ENCODE measurements at places on chromosomes 6 and 20.

GRCh38 chr6:118708744-118709143, 57.4 kb upstream of the CEP85L start:
- DNase-seq: no peak

- DNase-seq: no peak
Observed at GRCh38 chr6:108795814-108796213, 52.4 kb upstream of the ARMC2 start.

- no peak for DNase-seq
Observed at GRCh38 chr6:28217890-28218289, 7.2 kb upstream of the ZSCAN9 start.

DNA sequence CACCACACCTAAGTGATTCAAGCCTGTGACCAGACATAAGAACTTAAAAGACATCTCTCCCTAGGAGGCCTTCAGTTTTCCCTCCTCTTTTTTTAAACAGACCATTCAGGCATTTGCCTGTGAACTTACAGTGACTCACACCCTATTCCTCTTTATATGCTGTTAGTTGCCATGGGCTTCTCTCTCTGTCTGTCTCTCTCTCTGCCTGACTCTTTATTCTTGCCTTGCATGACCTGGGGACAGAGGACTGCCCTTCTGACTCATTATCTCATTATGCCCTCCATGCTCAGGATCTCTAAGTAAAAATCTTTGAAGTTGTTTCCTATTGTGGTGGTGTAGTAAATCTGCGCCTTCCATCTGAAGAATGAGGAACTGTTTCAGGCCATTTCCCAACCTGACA, 442.2 kb upstream of the MAN1A1 start:
- DNase-seq: no peak

- DNase-seq: no peak
Observed at GRCh38 chr6:81812401-81812800, 59.9 kb upstream of the TENT5A start.

DNA sequence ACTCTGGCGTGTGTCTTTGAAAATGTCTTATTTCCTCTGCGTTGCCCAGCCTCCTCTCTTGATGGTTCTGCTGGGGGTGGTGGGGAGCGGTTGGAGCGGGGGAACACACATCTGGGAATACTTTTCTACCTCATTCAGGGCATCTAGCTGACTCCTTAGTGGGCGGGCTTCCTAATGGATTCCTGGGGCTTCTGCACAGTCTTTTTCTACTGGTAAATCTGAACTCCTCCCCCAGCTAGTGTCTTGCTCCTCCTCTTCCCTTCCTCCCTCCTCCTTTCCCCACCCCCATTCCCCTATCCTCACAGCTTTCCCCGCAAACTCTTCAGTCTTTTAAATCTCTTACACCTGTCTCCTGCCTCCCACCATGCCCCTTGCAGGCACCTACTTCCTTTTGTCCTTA, 74.4 kb downstream of the PRL start:
- DNase-seq: no peak

DNA sequence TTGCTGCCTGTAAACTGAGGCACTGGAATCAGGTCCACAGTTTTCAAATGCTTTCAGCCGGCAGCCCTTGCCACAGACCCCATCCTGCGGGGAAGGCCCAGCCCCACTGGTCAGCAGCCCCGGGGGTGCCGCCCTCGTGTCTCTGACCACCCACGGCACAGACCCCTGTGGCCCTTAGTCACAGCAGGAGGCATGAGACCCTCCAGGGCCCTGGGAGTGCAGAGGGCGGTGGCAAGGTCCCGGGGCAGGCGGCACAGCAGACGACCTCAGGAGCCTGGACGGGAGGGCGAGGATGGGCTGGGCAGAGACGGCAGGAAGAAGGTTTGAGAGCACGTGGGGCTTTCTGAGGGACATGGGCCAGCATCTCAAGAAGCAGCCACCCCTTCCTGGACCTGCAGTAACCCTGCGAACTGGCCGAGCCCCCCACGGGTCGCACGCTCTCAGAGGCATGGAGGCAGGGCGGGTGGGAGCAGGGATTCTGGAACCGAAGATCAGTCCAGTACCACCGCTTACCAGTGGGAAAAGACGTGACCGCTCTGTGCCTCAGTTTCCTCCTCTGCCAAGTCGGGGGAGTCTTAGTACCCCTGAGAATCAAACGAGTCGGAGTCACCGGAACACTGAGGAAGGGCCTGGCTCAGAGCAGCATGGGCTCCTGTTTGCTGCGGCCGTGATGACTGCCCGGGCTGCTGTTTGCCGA, 140.7 kb downstream of the TAF4 start:
- DNase-seq: no peak

- peak; percentile 31 for DNase-seq
Observed at GRCh38 chr6:43926634-43927531, 156.9 kb downstream of the VEGFA start.

- DNase-seq: no peak
Observed at GRCh38 chr20:31916708-31917107, 35.1 kb downstream of the PDRG1 start.

- DNase-seq: no peak
Observed at GRCh38 chr20:3745686-3746173, 13.2 kb downstream of the HSPA12B start.

- DNase-seq: no peak
Observed at GRCh38 chr20:3661814-3662665, 1.2 kb downstream of the GFRA4 start.

DNA sequence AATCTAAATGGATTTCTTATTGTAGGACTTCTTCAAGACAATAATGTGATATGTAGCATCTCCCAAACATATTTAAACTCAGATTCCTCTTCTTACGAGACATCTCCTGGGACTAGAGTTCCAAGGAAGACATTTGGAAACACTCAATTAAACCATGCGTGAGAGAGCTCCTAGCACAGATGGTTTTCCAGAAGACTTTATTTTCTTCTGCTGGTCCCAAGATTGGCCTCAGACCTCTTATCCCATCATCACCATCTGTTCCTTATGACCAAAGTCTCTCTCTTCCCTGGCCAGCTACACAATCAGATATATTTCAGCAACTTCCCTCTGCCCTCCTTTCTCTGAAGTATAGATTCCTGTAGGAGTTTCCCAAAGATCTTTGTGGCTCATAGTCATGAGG, 93.2 kb upstream of the JARID2 start:
- DNase-seq: no peak

DNA sequence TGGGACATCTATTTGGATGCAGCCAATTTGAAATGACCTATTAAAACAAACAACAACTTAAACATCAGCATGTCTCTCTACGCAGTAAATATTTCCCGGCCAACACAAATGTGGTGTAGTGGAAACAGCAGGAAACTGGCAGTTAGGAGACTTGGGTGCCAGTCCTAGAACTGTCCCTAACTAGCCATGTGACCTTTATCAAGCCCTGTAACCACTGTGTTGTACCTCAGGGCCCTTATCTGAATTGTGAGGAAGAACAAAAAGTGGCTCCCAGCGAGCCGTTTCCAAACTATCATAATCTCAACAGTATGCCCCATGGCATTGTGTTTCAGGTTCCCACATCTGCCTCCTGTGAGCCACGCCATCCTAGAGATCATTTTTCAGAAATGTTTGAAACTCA, 124.5 kb downstream of the IMPG1 start:
- no peak for DNase-seq

DNA sequence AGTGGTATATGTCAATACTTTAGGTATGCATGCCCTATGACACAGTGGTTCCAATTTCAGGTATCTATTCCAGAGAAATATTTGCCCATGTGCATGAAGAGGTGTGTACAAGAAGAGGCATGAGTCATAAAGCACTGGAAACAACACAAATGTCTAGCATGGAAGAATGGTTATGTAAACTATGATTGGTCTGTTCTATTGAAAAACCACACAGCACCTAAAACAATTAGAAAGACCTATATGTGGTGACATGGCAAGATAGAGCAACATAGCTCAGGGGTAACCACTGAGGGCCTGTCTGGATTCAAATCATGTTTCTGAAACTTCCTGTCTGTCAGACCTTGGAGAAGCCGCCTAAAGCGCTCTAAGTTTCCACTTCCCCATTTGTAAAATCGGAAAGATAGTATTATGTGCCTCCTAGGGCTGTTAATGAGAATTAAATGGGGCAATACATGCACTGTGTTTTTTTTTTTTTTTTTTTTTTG, 76.0 kb upstream of the SHLD1 start:
- peak; percentile 34 for DNase-seq

- DNase-seq: no peak
Observed at GRCh38 chr6:36204068-36204753, 7.7 kb downstream of the BRPF3 start.

GRCh38 chr6:107753778-107754177, 70.3 kb downstream of the SCML4 start:
- no peak for DNase-seq

DNA sequence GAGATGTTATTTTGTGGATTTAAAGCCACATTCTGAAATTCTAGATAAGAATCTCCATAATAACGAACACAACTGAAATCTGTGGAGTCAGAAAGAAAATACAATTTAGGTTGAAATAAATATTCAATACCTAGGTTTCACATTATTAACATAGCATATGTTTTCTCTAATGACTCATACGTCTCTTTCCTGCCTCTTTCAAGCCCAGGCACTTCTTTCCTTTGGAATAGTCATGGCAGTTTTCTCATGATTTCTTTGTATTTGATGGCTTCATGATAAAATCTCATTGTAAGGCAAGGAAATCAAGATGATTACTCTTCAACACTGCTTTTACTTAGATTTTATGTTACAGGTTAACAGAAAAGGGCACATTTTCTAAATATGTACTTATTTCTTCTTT, 803.7 kb downstream of the PHF3 start:
- no peak for DNase-seq

GRCh38 chr6:53898026-53898795, 103.4 kb downstream of the LRRC1 start:
- DNase-seq: no peak

DNA sequence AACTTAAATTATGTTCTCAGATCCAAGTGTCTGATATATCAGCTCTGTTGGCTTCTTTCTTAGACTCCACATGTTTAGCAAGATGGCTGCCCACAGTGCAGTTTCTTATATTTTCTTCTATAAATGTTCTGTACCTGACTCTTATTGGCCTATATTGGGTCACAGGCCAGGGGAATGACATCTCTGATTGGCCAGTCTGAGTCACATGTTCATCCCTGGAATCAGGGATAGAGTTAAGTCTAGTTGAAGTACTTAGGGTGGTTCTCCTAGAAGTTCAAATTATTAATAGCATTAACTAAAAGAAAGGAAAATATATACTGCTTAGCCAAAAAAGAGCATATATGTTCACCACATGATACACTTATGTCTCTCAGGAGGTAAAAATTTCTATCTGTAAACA, 105.3 kb upstream of the SLC22A16 start:
- DNase-seq: no peak

DNA sequence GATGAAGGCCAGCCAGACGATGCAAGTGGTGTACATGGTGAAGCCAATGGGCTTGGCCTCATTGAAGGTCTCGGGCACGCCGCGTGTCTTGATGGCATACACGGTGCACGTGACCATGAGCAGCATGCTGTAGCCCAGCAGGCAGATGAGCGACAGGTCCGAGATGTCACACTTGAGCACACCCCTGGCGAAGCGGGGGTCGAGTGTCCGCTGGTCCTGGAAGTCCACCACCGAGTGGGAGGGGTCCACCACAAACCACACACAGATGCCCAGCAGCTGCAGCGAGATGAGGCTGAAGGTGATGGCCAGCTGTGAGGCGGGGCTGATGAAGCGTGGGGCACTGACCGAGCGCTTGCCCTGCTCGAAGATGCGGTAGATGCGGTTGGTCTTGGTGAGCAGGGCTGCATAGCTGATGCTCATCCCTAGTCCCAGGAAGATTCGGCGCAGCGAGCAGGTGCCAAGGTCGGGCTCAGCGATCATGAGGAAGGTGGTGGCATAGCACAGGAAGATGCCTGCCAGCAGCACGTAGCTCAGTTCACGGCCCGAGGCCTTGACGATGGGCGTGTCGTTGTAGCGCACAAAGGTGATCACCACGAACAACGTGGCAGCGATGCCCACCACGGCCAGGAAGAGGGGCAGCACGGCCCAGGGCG, 110.1 kb downstream of the GRM4 start:
- DNase-seq: no peak

DNA sequence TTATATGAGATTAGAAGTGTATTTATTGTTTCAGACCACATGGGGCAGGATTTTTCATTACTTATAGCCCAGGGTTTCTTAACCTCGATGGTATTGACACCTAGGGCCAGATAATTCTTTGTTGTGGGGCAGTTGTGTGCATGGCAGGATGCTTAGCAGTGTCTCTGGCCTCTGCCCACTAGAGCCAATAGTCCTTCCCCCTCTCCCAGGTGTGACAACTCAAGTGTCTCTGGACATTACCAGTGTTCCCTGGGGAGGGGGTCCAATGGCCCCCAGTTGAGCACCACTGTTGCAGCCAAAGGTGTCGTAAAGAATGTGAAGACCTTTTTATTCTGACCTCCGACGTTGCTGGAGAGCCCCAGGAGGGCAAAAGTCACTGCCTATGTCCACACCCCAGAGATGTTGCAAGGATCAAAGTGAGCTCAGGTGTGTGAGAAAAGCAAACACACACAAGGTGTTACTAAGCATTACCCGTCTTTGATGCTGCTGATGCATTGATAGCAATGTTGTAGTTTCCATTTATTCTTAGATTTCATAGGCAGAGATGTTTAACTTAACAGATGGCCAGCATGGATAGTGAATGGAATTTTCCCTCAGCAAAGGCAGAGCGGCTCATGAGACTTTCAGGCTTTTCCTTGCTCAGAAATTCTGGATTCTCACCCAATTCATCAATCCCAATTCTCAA, 22.2 kb downstream of the BANF2 start:
- no peak for DNase-seq

- DNase-seq: no peak
Observed at GRCh38 chr6:21965953-21966539, 330.8 kb downstream of the PRL start.

DNA sequence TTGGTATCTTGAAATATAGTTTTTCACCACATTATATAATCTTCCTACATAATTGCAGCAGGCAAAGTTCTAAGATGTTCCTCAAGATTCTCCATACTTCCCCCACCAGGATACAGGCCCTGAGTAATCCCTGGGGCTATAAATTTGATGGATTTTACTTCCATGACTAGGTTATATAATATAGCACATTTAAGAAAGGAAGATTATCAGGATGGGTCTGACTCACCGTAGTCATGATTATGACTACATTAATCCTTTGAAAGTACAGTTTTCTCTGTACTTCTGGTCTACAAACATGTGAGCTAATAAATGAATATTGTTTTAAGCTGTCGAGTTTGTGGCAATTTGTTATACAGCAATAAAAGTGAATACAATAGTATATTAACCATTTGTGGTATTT, 122.5 kb downstream of the MACROD2 start:
- DNase-seq: no peak

GRCh38 chr6:6912817-6913744, 194.7 kb upstream of the RREB1 start:
- DNase-seq: no peak

GRCh38 chr6:15362274-15363160, 116.6 kb downstream of the JARID2 start:
- no peak for DNase-seq
